ENCODE measurements at places on chromosomes 3 and 15.

GRCh38 chr3:114804099-114804498 is 343.0 kb downstream of the ZBTB20 start:
- DNase-seq, result no peak

- no peak for DNase-seq
These were observed 690.6 kb downstream of the MCTP2 start for GRCh38 chr15:94921936-94922335.

- DNase-seq, result no peak
These were observed 7.0 kb downstream of the HDGFL3 start for GRCh38 chr15:83200589-83200988.

DNA sequence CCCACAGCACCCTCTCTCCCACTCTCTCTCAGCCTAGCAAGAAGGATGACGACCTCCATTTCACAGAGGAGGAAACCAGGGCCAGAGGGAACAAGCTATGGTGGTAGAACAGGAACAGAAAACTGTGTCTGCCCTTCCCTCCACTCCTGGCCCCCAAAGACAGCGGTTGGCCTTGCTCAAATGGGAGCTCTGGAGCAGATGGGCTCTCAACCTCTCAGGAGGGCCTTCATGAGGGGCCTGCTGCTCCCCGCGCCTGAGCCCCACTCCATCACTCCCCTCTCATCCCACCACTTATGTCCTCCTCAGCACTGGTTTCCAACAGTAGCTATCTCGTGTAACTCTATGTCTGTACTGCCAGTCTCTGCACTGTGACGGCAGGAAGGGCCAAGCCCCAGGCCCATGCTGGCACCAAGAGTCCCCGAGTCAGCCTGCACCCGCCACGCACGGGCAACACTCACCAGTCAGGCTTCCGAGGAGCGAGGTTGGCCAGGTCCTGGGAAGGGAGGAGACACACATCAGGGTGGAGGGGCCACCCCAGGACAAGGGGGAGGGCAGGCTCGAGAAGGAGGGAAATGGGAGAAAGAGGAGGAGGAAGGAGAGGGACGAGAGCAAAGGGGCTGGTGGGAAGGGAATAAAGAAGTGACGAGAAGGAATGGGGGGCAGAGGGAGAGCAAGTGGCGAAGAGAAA is 45.5 kb downstream of the PTH1R start:
- DNase-seq, result no peak

GRCh38 chr3:172673210-172673679 is 37.6 kb downstream of the NCEH1 start:
- no peak for DNase-seq

DNA sequence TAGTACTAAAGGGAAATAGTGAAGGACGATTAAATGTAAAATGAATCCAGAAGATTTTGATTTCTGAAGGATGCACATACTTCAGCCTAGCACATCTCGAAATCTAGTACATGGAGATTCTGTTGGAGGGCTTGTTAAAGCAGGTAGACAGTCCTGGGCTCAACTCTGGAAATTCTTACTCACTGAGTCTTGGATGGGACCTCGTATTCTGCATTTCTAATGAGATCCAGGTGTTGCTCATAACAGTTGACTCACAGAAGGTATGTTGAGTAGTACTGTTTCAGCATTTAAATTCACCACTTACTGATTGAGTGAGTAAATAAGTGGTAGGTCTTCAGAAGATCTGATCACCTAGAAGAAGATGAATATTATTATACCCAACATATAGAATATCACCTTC is 623.4 kb upstream of the SGO1 start:
- DNase-seq, result no peak

GRCh38 chr3:14274612-14274936 is 96.0 kb downstream of the LSM3 start:
- no peak for DNase-seq

DNA sequence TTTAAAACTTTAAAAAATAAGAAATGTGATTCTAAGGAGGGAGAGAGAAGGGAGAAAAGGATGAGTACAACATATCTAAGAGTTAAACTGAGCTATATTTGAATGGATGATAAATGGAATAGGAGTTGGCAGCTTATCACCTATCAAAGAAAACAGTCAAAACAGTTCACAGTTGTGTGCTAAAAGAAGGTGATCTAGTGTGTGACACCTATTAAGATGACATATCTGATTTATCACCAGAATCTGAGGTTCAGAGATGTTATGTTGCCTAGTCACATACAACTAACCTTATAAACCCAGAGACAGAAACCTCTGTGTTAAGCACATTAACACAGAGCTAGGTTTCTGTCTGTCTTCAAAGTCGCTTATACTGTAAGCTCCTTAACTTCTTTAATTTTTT is 3.0 kb downstream of the ATP13A3 start:
- no peak for DNase-seq

- peak; percentile 56 for DNase-seq
These were observed 2.5 kb downstream of the ANP32A start for GRCh38 chr15:68818066-68818768.

- no peak for DNase-seq
These were observed 410.8 kb upstream of the MCTP2 start for GRCh38 chr15:93820566-93820965.

DNA sequence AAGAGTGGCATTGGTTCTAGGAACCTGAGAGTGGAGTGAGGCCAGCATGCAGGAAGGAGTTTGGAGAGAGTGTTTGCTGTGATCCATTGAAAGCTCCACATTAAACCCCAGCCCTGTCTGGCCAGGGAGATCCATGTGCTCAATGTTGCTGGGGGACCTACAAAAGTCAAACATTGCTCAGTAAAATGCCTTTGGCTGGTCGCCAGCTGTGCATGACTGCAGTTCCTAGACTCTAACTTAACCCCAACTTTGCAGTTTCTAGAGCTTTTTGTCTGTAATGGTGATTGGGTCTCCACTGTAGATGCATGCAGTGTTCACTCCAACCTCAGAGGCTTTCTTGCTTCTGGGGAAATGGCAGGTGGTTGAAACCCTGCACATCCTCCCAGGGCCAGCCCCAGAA is 99.7 kb upstream of the ABHD17C start:
- DNase-seq, result no peak

DNA sequence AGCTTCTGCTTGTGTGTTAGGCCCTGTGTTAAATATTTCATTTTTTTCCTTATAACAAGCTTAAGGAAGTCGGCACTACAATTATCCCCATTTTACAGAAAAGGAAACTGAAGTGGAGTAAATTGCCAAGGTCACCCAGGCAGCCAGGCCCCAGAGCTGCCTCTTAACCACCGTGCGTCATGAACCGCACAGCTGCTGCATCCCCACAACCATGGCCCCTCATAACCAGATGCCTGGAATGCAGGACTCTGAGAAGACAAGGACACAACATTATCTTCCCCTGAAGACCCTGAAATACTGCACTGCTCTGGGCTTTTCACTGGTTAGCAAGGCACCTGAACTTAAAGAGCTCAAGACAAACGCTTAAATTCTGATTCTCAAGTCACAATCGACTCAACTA is 14.6 kb downstream of the LRIG1 start:
- no peak for DNase-seq

DNA sequence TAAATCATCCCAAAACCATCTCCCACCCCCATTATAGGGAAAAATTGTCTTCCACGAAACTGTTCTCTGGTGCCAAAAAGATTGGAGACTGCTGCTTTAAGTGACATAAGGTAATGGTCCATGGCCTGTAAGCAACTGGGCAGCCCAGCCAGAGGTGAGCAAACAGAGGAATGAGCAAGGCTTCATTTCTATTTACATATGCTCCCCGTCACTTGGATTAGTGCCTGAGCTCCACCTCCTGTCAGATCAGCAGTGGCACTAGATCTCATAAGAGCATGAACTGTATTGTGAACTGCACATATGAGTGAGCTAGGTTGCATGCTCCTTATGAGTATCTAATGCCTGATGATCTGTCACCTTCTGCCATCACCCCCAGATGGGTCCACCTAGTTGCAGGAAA is 1159.8 kb upstream of the ALCAM start:
- DNase-seq, result no peak

DNA sequence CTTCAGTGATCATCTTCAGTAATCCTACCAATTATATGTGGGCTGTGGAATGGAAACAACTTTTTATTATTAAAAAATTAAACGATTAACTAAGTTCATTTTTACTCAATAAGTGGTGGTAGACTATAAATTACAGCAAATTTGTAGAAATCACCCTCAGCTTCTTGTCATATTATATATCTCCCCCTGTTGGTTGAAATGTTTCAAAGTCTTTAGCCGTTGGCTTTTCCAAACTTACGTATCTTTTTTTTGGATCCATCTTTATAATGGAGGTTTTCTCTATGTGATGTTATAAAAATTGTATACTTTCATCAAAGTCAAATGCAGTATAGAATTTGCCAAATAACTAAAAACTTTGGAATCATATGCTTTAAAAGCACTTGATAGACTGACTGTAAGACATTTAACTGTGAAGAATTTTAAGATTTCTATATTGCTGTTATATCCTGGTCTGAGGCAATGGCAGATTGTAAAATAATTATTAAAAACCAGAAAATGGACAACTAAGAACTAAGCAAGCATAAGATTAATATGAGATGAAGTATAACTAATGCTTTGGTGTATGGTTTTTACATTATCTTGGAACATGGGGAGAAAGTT is 44.7 kb downstream of the ATP11B start:
- DNase-seq, result no peak

DNA sequence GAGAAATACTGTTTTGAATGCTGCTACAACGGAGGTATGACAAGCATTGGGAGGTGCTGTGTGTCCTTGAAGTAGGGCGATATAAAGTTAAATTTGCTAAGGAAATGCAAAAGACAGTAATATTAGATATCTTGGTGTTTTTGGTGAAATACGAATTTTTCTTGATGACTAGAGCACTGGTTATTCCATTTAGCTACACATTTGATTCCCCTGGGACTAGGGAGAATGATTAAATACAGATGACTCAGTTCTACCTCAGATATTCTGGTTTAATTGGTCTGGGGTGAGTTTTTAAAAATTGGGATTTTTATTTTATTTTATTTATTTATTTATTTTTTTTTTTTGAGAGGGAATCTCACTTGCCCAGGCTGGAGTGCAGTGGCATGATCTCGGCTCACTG is 18.7 kb upstream of the GADL1 start:
- DNase-seq, result no peak

DNA sequence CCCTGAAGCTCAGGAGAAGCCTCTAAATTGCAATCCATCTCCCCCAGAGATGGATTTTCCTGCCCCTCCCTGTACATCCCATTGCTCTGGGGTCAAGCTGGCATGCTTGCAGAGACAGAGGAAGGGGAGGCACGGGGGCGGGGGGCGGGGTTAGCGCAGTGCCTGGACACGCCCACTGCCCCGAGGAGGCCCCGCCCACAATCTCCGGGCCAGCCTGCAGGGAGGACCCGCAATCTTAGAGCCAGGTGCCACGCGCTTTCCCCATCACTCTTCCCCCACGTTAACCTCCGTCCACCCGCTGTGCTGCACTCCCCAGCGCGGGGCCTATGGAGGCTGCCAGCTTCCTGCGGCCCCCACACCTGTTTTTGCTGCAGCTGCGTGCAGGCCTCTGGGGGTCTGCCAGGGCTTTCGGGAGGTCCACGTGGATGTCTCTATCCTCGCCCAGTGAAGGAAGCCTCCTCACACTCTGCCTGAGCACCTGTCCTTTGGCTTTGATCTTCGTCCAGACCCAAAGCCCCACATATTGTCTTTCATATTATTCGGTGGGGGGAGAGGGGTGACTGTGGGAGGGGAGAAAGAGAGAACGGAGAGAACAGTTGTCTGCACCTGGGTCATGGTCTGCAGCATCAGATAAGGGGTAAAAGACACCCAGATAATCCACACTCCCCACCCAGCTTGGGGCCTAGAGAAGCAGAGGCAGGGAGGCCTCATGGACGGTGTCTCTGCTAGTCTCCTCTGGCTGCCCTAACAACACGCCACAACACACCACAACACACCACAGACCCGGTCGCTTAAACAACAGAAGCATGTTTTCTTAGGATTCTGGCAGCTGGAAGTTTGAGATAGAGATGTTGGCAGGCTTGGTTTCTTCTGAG is 118.0 kb upstream of the MEF2A start:
- DNase-seq, result no peak

DNA sequence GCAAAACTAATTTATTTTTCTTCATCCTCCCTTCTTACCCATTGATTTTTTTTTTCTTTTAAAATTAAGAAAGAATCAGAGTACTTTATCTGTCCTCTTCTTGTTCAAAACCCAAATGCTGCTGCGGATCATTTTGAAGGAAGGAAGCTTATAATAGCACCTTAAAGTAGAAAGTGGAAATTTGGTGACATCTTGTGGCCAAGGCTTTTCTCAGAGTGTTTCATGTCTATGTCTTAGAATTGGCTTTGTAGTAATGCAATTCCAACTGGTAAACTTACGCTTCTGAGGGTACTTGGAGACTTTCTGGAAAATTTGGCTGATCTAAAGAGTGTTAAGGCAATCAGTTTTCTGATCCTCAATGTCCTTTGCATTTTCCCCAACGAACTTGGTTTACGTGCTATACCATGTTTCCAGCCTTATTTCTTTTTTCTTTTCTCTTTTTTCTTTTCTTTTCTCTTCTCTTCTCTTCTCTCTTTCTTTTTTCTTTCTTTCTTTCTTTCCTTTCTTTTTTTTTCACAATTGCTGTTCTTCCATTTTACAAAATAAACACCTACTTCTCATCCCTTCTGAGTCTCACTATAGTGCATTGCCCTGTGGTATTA is 30.7 kb downstream of the C3orf38 start:
- no peak for DNase-seq

DNA sequence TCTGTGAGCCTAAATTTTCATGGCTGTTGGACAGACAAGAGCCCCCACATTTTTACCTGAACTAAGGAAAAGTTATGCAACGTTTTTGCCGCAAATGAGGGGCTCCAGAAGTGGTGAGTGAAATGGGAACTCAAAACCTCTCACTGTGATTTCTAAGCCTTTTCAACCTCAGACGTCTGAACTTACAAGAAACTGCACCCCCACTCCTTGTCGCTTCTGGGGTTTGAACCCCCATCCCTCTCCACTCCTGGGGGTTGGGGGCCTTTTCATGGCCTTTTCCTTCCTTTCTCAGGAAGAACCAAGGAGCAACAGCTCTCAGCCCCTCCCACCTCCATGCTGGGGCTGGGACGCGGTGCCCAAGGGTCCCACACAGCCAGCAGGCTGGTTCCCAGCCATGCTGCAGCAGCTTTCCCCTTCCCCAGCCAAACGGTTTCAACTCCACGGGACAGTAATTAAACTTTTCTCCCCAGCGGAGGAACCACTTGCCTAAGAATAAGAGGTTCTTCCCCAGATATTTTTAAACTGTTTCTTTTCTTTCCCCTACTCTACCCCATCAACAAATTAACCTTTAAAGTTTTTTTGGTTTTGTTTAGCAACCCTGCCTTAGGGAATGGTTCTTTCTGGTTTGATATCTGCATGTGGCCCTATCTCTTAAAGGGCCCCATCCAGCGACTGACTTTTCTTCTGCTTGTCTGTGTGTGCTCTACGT is 387.6 kb upstream of the CBLB start:
- no peak for DNase-seq

GRCh38 chr3:133655731-133656515 is 5.8 kb downstream of the TOPBP1 start:
- DNase-seq, result no peak

GRCh38 chr15:38029736-38030135 is 95.3 kb downstream of the TMCO5A start:
- no peak for DNase-seq

- no peak for DNase-seq
These were observed 15.5 kb downstream of the SLC25A26 start for GRCh38 chr3:66236281-66236680.

GRCh38 chr3:103295974-103296570 is 861.3 kb downstream of the ZPLD1 start:
- no peak for DNase-seq

GRCh38 chr15:47473106-47473725 is 244.1 kb upstream of the SEMA6D start:
- DNase-seq, result no peak

Measured in stimulated activated CD4-positive, alpha-beta T cell treated with anti-CD3 and anti-CD28 coated beads, TNF-alpha, amount 100 ng/mL, for 1 hour (primary cell).